ENCODE measurements at places on chromosomes 12 and 14.

DNA sequence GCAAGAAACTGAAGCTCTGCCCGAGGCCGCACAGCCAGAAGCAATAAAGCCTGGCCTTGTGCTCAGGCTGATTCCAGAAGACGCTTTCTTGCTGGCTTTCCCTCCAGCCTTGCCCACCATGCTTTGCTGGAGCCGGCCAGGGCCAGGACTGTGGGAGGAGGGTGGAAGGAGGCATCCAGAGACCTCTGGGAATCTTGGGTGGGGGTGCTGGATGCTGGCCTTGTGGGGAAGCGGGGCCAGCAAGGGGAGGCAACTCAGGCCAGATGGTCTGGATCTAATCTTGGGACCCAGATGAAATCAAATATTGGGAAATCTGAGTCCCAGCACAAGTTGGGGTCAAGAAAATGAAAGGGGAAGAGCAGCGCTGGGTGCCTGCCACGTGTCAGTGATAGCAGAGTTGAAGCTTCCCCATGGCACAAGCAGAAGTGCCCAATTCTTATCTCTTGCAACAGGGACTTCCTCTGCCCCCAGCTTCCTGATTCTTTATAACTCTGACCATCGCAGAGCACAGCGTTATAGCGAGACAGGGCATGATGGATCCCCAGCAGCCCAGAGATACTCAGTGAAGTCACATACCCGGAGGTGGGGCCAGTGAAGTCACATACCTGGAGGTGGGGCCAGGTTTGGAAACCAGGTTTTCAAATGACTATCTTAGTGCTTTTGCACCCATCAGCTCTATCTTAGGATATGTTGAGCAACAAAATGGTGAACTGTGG is 6.4 kb upstream of the RABGGTA start:
- no peak for DNase-seq

DNA sequence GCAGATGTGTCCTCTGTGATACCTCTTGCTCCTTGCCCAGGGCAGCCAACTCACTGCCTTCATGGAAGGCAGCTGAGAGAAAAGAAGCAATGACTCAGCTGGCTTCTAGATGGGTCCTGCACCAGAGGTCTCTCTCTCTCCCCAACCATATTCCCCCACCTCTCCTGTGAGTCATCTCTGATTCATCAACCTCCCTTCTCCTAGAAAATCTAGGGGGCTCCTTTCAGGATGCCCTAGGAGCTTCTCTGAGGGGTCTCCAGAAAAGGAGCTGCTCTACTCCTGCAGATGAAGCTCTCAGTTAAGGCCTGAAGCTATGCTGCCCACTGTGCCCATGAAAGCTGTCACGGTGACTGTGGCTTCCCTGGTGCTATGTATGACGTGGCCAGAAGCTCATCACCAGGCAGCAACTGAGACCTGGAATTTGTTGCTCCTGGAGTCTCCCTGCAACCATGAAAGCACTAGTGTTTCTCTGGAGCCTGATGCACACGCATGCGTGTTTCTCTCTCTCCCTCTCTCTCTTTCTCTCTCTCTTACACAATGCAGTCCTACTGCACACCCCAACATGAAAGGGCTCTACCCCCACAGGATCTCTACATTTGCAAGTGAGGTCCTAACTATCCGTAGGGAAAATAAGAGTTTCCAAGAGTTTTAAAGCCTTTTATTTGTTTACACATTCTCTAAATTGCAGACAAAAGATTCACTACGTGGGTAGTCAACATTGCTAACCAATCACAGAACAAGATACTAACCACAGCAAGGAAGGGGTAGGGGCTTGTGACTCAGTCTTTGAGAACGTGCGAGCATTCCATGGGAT is 285.3 kb downstream of the DPF3 start:
- DNase-seq, result no peak

DNA sequence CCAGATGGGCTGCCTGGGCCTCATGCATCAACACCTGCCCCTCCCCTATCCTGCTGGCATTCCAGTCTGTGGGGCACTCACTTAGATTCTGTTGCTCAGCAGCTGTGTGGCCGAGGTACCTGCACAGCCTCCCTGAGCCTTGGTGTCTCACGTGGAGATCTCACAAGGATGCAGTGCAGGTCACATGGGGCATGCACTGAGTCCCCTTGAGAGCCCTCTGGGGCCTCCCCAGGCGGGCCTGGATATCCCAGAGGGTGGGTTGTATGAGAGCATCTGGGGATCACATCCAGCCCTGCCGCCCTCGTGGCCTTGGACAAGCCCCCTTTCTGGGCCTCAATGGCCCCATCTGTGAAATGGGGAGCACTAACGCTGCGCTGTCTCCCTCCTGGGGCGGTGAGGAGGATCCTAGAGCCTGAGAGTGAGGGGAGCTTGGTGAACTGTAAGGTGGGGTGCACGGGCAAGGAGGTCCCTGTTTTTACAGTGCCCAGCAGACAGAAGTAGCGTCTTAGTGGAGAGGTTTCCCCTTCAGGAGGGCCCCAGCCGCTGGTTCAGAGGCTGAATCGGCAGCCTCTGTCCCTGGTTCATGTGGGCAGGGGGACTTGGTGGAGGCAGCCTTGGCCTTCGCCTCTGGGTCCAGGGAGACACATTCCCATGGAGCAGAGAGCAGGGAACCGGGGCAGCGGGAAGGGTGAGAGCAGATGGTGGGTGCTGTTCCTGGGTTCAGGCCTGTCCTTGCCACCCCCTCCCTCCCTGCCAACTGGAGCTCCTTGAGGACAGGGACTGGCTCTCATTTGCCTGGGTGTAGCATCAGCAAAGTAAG is 791 bp upstream of the SLC25A47 start:
- DNase-seq, result no peak

GRCh38 chr14:64501411-64502171 is 2.0 kb downstream of the ZBTB25 start:
- no peak for DNase-seq

- no peak for DNase-seq
Observed at GRCh38 chr12:76670776-76671175, 93.1 kb upstream of the ZDHHC17 start.

- DNase-seq, result no peak
Observed at GRCh38 chr12:161823-162222, 52.1 kb downstream of the SLC6A12 start.

DNA sequence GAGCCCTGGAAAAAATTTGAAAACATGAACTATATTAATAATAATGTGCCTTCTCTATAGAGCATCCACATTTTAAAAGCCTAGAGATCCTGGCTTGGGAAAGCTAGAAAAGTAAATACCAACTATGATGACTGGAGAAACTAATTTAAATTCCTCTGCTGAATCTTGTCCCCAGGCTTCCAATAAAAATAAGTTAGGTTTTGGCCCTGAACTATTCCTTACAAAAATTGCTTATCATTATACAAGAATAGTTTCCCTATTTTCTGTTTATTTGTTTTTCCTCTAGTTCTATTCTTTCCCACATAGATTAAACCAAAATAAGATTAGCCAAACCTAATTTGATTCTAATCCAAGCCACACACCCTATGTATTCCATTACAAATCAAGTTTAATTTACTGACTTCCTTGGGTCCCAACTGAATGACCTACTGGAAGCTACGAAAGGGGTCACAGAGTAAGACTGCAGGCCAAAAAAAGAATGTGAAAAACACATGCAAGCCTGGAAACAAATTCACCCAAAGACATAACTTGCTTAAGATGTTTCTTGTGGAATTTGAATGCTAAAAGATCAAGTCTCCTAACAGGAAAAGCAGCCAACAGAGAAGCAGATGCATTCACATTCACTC is 133.0 kb downstream of the PAWR start:
- no peak for DNase-seq

DNA sequence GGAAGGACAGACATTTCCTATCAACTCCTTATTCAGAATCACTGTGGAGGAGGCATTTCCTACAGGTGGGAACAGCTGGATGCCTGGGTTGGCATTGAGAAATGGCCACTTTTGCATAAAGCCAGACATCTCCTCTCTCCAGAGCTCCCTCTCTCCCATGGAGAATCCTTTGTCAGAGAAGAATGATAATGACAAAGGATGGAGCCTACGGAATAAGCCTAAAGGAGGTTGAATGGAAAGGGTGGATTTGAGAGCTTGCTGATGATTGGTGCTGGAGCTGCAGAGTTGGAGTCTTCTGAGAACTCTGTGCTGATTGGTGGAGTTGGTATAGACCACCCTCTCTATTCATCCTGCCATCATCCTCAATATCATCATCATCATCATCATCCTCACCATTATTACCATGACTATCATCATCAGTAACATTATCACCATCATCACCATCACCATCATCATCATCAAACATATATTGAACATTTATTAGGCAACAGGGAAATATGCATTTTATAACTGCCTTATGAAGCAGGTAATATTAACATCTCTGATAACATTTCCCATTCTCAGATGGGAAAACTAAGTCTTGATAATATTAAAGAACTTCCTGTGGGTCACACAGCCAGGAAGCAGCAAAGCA is 89.2 kb upstream of the HSPB8 start:
- no peak for DNase-seq

- DNase-seq, result no peak
Observed at GRCh38 chr14:87161502-87161901, 831.5 kb downstream of the GALC start.

DNA sequence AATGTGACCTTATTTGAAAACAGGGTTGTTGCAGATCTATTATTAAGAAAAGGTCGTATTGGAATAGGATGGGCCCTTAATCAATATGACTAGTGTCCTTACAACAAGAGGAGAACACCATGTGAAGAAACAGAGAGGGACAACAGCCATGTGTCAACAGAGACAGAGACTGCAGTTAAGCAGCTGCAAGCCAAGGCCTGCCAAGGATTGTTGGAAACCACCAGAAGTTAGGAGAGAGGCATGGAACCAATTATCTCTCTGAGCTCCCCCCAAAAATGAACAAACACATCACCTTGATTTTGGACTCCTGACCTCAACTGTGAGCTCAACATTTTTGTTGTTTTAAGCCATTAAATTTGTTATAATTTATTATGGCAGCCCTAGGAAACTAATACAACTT is 214.6 kb upstream of the PRKD1 start:
- no peak for DNase-seq

DNA sequence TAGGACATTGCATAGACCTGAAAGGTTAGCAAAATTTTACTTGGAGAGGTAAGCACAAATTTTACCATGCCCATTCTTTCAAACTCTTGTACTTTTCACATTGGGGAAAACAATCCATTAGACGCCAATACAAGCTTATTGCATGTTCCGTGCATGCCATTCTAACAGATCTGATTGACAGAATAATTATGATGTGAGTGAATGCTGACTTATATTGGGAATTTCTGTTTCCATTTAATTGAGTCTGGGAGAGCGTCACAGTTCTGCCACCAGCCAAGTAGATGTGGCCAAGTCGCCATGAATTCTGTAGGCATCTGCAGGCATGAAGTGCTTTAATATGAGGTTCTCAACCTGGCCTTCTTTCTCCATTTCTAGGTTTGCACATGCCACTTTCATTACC is 1097.4 kb downstream of the VRK1 start:
- no peak for DNase-seq

GRCh38 chr12:107525719-107526554 is 159.7 kb upstream of the PWP1 start:
- no peak for DNase-seq

GRCh38 chr14:53668897-53669296 is 287.7 kb downstream of the BMP4 start:
- no peak for DNase-seq

DNA sequence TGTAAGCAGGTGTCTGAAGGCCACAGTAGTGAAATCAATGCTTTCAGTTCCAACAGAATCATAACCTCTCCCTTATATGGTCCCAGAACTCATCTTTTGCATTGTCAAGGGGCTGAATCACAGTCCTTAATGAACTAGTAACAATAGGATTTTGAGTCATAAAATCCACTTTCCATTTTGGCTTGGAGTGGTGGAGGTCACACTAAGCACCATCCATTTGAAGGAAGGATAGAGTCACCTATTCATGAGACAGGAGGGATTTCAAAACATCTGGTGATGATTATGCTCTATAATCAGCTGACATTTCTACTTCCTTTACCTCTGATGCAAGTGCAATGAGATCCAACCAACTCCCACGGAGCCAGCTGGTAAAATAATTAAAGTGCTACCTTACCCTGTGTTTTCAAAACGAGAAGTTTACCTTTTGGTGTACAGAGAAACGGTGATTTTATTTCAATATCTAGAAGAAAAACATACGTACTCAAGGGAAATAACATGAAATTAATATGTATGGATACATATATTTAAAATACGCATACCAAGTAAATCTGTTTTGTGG is 59.1 kb downstream of the TMEM132D start:
- DNase-seq, result no peak

DNA sequence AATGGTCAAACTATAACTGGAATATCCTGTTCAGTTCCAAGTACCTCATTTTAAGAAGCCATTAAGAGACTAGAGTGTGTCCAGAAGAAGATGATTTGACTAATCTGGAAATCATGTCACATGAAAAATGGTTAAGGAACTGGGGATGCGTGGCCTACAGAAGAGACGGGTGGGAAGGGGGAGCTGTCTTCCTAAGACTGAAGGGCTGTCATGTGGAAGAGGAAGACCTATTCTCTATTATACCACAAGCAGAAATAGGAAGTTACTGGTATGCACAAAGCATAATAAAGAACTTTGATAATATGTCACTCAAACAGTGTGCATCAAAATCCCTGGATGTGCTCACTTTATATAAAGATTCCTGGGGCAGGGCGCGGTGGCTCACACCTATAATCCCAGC is 50.3 kb downstream of the HECTD4 start:
- no peak for DNase-seq

GRCh38 chr14:90755661-90756304 is 60.4 kb downstream of the TTC7B start:
- no peak for DNase-seq

DNA sequence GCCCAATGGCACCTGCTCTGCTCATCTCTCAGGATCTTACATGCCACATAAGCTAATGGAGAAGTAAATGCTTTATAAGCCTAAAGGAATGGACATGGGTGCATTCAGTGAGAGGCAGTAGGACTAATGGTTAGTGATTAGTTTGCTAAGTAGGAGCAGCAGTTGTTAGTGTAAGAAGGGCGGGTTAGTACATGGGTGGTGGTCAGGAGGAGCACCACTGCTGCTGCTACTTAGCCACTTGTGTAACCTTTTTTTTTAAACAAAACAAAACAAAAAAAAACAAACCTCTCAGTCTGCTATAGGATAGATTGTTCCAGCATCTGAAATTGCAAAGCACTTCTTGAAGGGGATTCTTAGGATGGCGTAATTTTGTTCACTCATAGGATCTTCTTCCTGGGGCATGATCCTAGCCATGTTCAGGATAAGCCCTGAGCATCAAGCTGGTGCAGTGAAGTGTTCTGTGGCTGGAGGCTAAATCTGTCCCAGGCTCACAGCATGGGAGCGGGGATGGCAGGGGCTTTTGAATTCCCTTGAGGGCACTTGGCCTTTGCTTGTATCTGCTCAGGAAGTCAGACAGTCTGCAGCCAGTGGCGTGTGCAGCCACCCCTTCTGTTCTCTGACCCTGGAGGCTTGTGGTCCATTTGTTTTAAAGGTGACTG is 63.6 kb downstream of the CHST11 start:
- DNase-seq, result no peak

- DNase-seq, result no peak
Observed at GRCh38 chr14:21244544-21244943, 24.7 kb downstream of the HNRNPC start.

GRCh38 chr14:92525322-92526095 is 11.9 kb downstream of the RIN3 start:
- no peak for DNase-seq

- no peak for DNase-seq
Observed at GRCh38 chr12:16949871-16950667, 344.1 kb upstream of the LMO3 start.

Data from stimulated activated CD4-positive, alpha-beta T cell treated with anti-CD3 and anti-CD28 coated beads, TNF-alpha, amount 100 ng/mL, for 24 hours (primary cell).